ENCODE measurements at places on chromosomes 2 and 18. TPM values are rescaled to one million over a fixed set of nuclear protein-coding genes. Genes with fewer than 3 reads are reported as not detected.

UGT1A10 gene
- 6.9 TPM for total RNA-seq

ITPRIPL1 gene
- 1.8 TPM for total RNA-seq

ABCB11 gene
- total RNA-seq = not detected

TRABD2A gene
- total RNA-seq = 0.24 TPM

ZNF516 gene
- 19.3 TPM for total RNA-seq

SERPINB11 gene
- 7.1 TPM for total RNA-seq

CHST10 gene
- 0.88 TPM for total RNA-seq

COBLL1 gene
- total RNA-seq = 92.0 TPM

ASB1 gene
- total RNA-seq = 12.3 TPM

DNA sequence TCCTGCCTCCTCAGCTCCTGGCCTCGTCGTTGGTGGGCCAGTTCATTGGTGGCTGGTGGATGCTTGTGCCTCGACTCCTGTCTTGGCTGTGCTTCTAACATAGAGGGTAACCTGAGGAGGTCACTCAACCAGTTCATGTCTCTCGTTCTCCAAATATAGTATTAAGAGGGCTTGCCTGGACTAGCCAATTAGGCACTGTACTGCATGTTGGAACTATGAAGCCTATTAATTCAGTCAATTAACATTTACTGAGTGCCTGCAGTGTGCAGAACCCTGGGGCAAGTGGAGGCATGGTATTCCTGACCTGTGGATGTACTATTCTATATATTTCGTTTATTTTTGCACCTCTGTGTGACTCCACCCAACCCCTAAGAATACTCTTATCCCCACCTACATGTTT is 89.9 kb upstream of the PELI1 start:
- peak; percentile 92 for ATAC-seq

- peak; percentile 24 for ATAC-seq
These were observed 9.9 kb downstream of the NABP1 start for GRCh38 chr2:191687867-191688266.

- ATAC-seq = no peak
These were observed 263.9 kb downstream of the ALPK2 start for GRCh38 chr18:58364876-58365528.

GRCh38 chr2:29113891-29114321 is 1.3 kb upstream of the CLIP4 start:
- ATAC-seq = peak; percentile 60

- ATAC-seq = no peak
These were observed 698.2 kb downstream of the TRIB2 start for GRCh38 chr2:13414897-13415296.

DNA sequence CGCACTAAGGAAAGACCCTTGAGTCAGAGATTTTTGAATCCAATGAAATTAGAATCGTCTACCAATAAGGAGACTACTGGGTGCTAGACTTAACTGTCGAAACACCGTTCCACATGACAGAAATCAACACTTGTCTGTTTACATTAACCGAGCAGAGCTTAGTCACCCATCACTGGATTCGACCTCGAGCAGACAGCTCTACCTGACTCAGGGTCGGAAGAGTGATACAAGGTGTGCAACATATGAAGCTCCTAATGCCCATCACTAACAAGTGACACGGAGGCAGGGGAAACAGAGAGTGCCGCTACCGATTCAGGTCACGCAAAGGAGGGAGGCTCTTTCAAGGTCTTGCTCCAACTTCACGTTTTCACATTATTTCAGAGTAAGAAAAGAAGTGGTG is 54.2 kb upstream of the FZD5 start:
- no peak for ATAC-seq

GRCh38 chr18:25669741-25670140 is 317.8 kb upstream of the ZNF521 start:
- no peak for ATAC-seq

- no peak for ATAC-seq
These were observed 117.4 kb downstream of the KCNF1 start for GRCh38 chr2:11029136-11029535.

DNA sequence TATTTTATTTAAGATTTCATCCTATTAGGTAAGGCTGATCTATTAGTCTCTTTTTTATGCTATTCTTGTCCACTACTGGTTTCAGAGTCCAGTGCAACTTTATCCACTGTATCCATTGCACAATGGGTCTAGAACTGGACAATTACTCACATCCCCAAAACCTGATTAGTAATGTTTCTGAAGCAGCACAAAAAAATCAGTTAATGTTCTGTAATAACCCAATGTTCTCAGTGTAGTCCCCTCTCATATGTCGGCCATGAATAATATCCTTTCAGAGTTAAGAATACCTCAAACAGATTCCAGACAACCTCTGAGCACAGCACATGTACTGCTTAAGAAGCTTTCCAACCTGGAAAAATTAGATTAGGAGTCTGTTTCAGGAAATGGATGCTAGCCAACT is 29.7 kb downstream of the MGAT4A start:
- peak; percentile 44 for ATAC-seq

DNA sequence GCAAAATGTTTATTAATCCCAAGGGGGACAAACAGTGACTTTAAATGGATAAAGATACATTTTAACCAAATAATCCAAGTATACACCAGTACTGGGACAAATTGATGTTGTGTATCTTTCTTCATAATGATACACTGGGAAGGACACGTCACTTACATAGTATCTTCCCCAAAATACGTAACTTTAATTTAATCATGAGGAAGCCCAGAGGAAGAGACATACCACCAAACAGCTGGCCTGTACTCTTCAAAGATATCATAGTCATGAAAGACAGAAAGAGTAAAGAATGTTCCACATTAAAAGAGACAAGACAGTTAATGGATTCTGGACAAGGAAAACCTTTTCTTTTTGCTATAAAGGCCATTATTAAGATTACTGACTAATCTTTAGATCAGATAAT is 37.1 kb downstream of the AGFG1 start:
- ATAC-seq = no peak

GRCh38 chr18:10727477-10727876 is 201.7 kb downstream of the NAPG start:
- no peak for ATAC-seq

DNA sequence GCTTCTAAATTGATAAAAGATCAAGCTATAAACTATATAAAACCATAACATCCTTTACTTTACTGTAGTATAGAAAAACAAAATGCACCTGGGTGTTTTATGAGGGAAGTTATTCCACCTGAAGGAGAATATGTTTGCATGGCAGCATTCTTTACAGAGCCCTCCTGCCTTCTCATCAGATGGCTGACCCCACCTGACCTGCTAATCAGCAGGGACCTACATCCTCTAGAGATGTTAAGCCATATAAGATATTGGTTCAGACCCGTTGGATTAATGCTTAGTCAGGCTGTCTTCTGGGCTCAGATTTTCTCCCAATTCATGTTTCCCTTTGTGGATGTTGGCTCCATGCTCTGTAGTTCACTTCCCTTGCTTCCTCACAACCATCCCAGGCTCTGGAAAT is 414.8 kb downstream of the DPP10 start:
- ATAC-seq = no peak

GRCh38 chr2:6454286-6454990 is 411.3 kb downstream of the CMPK2 start:
- no peak for ATAC-seq

DNA sequence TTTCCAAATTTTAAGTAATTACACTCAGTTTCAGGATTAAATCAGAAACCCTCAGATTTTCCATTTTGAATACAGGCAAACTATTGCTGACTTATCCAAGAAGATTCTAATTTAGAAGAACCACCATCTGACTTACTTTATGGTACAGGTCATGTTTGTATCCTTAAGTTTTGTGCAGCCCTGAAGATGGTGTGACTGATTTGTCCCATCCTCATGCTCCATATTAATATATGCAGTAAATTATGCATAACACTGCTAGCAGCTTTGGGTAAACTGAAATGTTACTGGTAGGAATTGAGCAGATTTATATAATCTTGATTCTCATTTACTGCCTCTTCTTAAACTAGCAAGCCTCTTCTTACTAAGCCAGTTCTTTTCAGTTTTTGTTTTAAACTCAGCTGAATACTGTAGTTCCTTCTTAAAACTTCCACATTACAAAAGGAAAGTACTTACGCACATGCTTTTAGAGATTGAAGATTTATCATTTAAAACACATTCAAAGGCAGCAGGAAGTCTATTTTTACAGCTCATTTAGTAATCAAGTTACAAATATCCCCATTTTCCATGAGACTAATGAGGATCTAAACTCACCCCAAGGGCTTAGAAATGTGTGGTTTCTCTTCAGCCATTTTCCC is 25.7 kb downstream of the MEX3C start:
- no peak for ATAC-seq

DNA sequence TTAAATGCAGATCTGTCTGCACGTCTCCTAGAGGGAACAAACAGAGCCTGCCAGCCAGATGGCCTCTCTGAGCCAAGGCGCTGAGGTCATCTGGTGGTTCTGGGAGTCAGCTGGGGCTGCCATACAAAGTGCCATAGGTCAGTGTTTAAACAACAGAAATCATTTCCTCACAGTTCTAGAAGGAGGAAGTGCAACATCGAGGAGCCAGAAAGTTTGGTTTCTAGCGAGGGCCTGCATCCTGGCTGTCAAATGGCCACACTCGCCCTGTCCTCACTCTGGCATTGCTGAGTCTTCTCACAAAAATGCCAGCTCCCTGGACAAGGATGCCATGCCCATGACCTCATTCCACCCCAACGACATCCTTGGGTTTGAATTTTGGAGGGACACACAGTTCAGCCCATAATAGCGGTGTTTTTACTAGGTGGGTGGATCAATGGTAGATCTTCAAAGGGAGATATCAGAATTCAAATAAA is 59.6 kb downstream of the MYT1L start:
- ATAC-seq = no peak

DNA sequence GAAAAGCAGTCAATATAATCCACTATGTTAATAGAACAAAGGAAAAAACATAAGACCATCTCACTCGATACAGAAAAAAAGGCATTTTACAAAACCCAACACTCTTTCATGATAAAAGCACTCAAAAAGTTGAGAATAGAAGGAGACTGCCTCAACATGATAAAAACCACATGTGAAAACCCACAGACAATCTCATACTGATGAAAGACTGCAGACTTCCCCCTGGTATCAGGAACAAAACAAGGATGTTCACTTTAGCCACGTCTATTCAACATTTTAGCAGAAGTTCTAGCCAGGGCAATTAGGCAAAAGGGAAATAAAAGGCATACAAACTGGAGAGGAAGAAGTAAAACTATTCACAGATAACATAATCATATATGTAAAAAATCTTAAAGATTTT is 285.9 kb downstream of the EIPR1 start:
- no peak for ATAC-seq

DNA sequence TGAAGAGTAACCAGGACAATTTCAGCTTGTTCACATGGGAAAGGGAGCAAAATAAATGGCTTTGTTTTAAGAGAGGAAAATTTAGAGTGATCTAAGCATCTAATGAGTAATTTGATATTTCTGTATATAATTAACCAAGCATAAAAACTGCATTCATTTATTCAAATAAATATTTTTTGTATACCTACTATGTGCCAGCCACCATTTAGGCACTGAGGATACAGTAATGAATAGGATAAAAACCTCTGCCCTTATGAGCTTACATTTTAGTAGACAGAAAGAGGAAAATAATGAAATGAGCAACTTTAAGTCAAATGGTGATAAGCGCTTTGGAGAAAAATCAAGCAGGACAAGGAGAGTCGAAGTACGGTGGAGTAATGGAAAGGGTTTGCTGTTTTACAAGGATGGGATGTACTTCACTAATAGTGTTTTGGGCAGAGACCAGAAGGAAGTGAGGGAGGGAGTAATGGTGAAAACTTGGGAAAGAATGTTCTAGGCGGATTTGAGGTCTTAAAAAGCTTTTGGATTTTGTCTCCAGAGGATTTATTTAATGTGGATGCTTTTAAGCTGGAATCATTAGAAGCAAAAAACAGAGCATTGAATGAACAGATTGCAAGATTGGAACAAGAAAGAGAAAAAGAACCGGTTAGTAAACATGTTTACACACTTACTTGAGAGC is 17.4 kb downstream of the NDC80 start:
- ATAC-seq = no peak

DNA sequence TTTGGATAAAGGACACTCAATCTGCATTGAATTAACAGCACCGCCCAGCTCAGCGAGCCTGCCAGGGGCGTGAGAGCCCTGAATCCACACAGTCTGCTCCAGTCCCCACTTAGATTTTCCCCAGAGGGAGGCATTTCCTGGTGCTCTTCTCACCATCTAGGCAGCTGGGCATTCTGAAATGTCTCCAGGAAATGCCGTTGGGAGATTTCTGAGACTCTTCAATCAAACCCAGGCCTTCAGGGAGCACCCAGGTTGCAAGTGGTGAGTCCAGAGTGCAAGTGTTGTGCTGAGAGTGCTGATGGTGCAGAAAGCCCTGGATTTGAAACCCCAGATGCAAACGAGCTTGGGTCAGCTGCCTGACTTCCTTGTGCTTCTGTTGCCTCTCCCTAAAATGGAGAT is 23.4 kb upstream of the TMEM37 start:
- ATAC-seq = no peak

GRCh38 chr2:70842401-70842800 is 6.8 kb upstream of the CD207 start:
- no peak for ATAC-seq

DNA sequence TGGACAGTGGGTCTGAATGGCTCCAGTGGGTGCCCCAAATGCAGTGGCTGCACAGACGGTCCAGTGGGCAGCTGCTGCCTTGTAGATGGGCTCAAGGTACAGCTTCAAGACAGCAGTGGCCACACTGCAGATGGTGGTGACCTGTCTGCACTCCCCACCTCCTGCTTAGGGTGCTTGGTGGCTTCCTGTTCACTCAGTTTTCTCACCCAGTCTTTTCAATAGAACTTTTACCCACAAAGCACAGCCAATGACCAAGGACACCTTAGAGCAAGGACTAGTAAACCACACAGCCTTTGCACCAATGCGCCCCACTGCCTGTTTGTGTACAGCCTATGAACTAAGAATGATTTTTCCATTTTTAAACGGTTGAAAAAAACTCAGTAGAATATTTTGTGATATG is 34.9 kb downstream of the MEX3C start:
- ATAC-seq = no peak

DNA sequence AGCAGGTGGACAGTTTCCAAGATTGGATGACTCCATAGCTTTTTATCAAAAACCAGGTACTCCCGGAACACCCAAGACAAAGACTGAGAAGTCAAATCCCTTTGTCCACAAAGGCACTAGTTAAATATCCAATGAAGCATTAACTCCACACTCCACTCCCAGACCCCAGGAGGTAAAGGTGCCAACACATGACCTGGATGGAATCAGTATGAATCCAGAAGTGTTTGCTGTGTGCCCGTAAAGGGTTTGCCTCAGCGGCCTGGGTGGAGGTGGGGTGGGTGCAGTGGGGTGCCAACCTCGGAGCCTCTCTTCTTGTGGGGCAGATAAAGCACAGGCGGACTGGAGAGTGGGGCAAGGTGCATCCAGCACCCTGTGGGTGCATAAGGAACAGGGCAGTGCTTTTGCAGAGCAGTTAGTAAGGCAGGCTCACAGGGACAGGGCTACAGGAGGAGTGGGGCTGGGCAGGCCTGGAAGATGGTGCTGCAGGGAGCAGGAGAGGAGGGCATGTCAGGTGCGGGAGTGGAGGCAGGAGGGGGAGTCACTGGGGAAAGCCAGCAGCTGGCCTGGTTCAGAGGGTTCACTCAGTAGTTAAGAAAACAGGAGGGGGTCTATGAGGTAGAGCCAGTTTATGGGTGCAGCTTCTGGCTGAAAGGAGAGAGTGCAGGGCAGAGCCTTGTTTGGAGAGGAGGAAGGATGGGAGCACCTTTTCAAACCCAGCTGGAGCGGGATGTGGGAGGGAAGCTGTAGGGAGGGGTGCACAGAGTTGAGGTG is 208.4 kb upstream of the SMAD2 start:
- no peak for ATAC-seq
